Stimulated activated naive CD8-positive, alpha-beta T cell treated with anti-CD3 and anti-CD28 coated beads, Interleukin-15, Interleukin-2, amounts not matched to agents 100 U/mL and 50 U/mL, for 24 hours (primary cell): ENCODE measurements at places on chromosomes 1 and 21.

- peak; percentile 39 for DNase-seq
Measured at GRCh38 chr1:31984419-31985347, 29.0 kb upstream of the KHDRBS1 start.

DNA sequence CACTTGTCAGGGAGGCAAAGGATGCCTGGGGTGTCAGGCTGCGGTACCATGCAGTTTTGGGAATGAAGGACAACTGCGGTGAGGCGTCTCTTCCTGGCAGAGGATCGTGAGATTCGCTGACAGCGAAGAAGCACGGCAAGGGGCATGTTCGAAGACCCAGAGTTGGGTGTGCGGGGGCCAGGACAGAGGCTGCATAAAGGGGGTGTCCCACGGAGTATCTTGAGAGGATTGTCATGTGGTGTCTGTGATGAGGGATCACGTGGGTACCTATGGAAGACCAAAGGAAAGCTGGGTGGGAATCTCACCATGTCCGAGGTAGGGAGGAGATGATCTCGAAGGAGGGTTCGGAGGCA is 372 bp downstream of the SLC25A44 start:
- no peak for DNase-seq

DNA sequence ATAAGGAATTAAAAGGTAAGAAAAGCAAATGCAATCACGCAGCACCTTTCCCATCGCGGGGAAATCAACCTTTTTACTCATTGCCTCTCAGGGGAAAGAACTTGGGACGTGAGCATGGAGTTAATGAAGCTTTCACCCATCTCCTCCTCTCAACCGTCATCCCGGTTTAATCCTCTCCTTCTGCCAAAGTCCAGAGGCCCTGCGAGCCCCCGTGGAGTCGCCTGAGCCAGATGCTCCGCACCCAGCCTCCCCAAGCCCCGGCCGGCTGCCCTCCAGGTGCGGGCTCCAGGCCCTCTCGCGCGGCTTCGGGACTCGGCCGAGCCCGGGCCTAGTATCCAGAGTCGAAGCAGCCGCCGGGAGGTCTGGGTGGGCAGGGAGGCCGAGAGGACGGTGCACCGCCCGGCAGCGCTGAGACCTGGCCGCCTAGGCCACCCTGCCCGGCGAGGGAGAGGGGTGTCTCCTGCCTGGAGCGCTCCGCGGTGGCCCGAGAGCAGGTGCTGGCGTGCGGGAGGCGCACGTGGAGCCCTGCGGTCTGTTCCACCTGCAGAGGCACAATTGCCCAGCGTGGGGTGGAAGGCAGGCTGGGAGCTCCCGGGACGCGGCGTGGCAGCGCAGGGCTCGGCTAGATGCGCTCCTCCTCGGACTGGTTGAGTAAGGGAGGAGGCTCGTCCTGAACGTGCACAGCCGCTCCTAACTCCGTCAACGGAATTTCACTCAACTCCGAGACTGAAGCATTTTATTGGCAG is 218.5 kb downstream of the SDCCAG8 start:
- no peak for DNase-seq

- no peak for DNase-seq
Measured at GRCh38 chr1:187516874-187517273, 688.1 kb downstream of the PLA2G4A start.

GRCh38 chr1:67980028-67980427 is 70.4 kb downstream of the DIRAS3 start:
- no peak for DNase-seq

GRCh38 chr1:187474336-187474735 is 645.6 kb downstream of the PLA2G4A start:
- no peak for DNase-seq

- no peak for DNase-seq
Measured at GRCh38 chr1:17148950-17149608, 29.8 kb upstream of the PADI2 start.

DNA sequence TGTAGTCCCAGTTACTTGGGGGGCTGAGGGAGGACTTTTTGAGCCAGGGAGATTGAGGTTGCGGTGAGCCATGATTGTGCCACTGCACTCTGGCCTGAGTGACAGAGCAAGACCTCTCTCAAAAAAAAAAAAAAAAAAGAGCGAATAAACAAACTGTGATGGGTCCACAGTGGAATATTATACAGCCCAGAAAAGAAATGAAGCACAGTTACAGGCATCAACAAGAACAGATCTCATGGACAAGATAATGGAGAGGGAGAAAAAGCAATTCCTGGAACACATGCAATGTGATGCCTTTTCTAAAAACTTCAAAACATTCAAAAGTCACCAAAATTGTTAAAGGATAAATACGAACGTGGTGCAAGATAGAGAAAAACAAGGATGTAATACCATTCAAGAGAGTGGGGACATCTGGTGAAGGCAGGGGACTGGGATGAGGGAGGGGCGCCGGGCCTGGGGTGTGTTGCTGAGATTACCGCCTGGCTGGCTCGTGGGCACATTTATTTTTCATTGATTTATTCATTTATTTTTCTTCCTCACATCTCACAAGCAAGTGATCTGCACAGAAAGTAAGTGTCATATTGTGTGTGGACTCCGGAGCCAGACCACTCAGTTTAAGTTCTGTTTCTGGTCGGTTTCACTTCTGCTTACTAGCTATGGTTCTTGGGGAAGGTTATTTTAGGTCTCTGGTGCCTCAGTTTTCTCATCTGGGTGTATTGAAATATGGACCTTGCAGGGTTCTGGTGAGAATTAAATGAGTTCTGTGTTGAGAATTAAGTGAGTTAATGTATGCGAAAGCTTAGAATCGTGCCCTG is 30.1 kb downstream of the ABCG1 start:
- DNase-seq, result no peak
